ENCODE measurements at places on chromosomes 16 and 17.

GRCh38 chr17:77454242-77455095, 313.7 kb downstream of the SEC14L1 start:
- peaks cover 77% of the 10 kb centered on the region for H3K4me1 ChIP-seq
- H3K4me3 ChIP-seq: peak overlapping the region; percentile 48
- H3K27me3 ChIP-seq: no peaks in the 10 kb centered on the region
- peak overlapping the region; percentile 84 for H3K27ac ChIP-seq
- no peaks in the 10 kb centered on the region for H3K36me3 ChIP-seq
- DNase-seq: no peak

GRCh38 chr17:4043862-4044261, 79.6 kb upstream of the ATP2A3 start:
- H3K27ac ChIP-seq: no peak overlapping the region
- H3K36me3 ChIP-seq: peaks cover 31% of the 10 kb centered on the region
- H3K4me1 ChIP-seq: no peaks in the 10 kb centered on the region
- no peak for DNase-seq
- H3K27me3 ChIP-seq: no peaks in the 10 kb centered on the region

GRCh38 chr17:14299280-14300141, 1.4 kb upstream of the HS3ST3B1 start:
- peak overlapping the region; percentile 86 for H3K4me3 ChIP-seq
- peak; percentile 51 for DNase-seq
- H3K27ac ChIP-seq: peak overlapping the region; percentile 69
- peaks cover 42% of the 10 kb centered on the region for H3K4me1 ChIP-seq

- H3K27ac ChIP-seq: peak overlapping the region; percentile 59
- H3K36me3 ChIP-seq: no peaks in the 10 kb centered on the region
- peaks cover 2% of the 10 kb centered on the region for H3K27me3 ChIP-seq
- no peak for DNase-seq
- peaks cover 31% of the 10 kb centered on the region for H3K4me1 ChIP-seq
Observed at GRCh38 chr16:66357523-66357928, 9.0 kb upstream of the CDH5 start.

DNA sequence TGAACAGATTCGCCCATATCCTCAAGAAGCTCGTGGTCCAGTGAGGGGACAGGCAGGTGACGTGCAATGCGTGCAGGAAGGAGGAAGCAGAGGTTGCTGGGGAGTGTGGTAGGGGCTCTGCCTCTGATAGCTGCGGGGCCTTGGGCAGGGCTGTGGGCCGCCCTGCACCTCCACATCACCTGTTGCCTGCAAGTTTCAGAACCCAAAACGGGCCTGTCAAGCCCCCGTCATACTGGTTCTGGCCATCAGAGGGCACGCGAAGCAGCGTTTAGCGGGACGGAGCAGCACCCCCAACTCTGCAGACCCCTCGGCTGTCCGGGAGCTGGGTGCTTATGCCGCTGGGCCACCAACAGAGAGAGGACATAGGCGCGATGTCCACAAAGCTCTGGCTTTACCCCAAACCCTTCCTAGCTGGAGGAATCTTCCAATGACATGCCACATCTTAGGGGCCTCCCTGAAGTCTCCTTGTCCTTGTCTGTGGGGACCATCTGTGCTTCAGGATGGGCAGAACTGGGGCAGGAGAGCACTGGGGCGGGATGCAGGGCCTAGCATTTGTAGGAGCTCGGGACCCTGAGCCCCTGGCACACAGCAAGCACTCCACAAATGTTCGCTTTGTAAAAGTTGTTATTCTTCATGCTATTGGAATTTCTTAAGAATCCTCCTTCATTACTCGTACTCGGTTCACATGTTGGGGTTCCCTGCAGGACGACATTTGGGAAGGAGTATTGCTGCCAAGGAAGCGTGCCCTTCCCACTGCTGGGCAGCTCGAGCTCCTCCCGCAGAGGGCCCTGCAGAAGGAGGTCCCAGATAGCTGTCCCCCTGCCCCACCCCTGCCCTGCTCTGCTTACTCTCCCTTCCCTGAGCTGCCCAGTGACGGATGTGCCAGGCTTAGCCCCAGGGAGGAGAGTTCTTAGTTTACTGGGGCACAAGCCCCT, 64.3 kb downstream of the CNGB1 start:
- H3K27me3 ChIP-seq: peaks cover 27% of the 10 kb centered on the region
- H3K36me3 ChIP-seq: no peaks in the 10 kb centered on the region
- H3K4me3 ChIP-seq: no peak overlapping the region
- no peaks in the 10 kb centered on the region for H3K4me1 ChIP-seq
- DNase-seq: no peak

- H3K27ac ChIP-seq: no peak overlapping the region
- H3K4me1 ChIP-seq: peaks cover 18% of the 10 kb centered on the region
- H3K36me3 ChIP-seq: no peaks in the 10 kb centered on the region
- no peaks in the 10 kb centered on the region for H3K27me3 ChIP-seq
- no peak for DNase-seq
Observed at GRCh38 chr16:84324434-84325262, 30.0 kb downstream of the WFDC1 start.

- H3K4me1 ChIP-seq: no peaks in the 10 kb centered on the region
- H3K27ac ChIP-seq: no peak overlapping the region
- H3K4me3 ChIP-seq: no peak overlapping the region
- no peaks in the 10 kb centered on the region for H3K27me3 ChIP-seq
Observed at GRCh38 chr16:67286441-67287235, 7.3 kb downstream of the PLEKHG4 start.

DNA sequence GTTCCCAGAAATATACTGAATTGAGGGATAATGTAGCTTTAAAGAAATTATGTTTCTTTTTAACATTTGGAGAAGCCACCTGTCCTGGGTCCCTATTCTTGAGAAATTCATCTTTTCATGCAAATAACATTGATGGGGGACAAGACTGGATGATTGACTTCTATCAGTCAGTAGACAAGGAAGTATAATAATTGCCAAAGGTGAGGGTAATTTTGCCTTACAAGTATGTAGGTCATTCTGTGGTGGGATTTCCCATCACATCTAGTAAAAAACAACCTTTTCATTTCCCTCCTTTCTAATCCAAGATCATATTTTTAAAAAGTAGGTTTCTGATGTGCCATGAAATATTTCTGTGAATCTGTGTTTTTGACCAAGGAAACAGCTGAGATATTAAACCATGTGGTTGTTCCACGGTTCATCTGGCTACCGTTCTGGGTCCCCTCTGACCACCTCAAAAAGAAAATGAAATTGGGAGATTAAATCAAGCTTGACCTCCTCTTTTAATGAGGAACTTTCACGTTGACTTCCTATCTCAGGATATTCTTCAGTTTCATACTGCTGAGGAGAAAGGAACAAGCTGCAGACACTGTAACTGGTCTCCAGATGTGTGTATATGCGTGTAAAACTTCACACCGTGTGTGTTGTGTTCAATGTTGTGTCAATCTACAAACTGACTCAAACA, 138.6 kb downstream of the MAP2K6 start:
- H3K27me3 ChIP-seq: no peaks in the 10 kb centered on the region
- no peak for DNase-seq
- no peak overlapping the region for H3K4me3 ChIP-seq
- H3K4me1 ChIP-seq: no peaks in the 10 kb centered on the region

GRCh38 chr16:48596326-48596725, 13.7 kb downstream of the N4BP1 start:
- no peak overlapping the region for H3K27ac ChIP-seq
- H3K27me3 ChIP-seq: no peaks in the 10 kb centered on the region
- DNase-seq: no peak
- H3K36me3 ChIP-seq: peaks cover 55% of the 10 kb centered on the region
- H3K4me3 ChIP-seq: no peak overlapping the region

DNA sequence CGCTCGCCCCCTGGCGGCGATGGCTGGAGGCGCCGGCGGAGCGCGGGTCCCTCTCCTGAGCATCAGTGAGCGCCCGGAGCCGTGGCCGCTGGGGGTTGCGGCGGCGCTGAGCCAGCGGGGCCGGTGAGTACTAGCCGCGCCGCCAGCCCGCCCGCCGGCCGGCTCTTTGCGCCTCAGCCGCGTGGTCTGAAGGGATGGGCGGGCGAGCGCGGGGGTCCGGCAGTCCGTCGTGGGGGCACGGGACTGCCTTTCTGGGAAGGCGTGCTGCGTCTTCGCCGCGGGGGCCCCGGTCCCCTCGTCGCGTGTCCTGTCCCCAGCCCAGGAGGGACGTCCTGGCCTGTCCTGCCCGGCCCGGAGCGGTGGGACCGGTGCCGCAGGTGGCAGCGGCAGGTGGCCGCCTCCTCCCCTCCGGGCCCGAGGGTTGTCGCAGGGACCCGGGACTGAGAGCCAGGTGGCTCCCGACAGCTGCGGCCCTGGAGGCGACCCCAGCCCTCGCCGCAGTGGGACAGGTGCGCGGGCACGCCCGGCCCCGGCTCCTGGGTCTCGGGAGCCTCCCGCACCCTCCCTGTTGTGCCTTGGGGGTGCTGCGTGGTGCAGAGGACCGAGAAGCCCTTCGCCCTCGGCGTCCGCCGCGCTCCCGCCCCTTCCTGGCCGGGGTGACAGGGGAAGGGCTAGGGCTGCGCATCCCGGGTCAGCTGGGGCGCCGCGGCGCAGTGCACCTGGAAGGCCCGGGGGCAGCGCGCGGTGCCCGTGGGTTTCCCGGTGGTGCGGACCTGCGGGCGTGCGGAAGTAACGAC, at the start of gene SPECC1:
Gene SPECC1, plus strand, starts transcription at position 58 of the 797 bp plus-strand sequence. CDS start 87,293 bp downstream, outside the sequence.
- peak within 1 kb of the TSS; percentile 93 for H3K4me3 ChIP-seq
- H3K27me3 ChIP-seq: peaks cover 74% of the 10 kb centered on the region
- no peaks in the 10 kb centered on the region for H3K36me3 ChIP-seq
- H3K27ac ChIP-seq: no peak within 1 kb of the TSS
- peak; percentile 74 for DNase-seq

DNA sequence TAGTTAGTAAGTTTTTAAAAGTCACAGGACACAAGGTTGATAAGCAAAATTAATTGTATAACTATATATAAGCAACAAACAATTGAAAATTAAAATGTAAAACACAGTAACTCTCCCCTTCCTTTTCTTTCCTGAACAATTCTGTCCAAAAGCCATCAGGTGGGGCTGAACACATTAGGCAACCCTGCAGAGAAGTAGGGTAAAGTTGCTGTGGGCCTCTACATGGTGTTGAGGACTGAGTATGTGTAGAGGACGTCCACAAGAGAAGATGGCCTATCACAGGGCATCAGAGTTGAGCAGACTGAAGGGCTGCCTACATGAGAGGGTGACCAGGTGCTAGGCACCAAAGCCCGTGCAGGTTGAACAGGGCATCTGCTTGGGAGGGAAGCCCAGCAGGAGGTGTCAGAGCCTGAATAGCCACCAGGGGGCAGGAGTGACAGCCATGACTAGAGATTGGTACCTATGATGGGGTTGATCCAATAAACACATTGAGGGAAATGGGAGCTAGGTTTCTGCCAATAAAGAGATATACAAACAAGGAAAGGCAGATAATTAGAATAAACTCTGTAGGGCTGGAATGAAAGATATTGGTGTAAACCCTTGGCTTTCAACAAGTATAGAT, 415.1 kb downstream of the NPIPA8 start:
- H3K4me3 ChIP-seq: no peak overlapping the region
- H3K4me1 ChIP-seq: no peaks in the 10 kb centered on the region

- peak overlapping the region; percentile 80 for H3K27ac ChIP-seq
- H3K27me3 ChIP-seq: no peaks in the 10 kb centered on the region
- peaks cover 22% of the 10 kb centered on the region for H3K4me1 ChIP-seq
- H3K36me3 ChIP-seq: no peaks in the 10 kb centered on the region
Observed at GRCh38 chr17:62648251-62648955, 20.9 kb downstream of the MRC2 start.

- DNase-seq: no peak
- no peak overlapping the region for H3K4me3 ChIP-seq
- peaks cover 11% of the 10 kb centered on the region for H3K27me3 ChIP-seq
- H3K36me3 ChIP-seq: no peaks in the 10 kb centered on the region
- H3K27ac ChIP-seq: no peak overlapping the region
- H3K4me1 ChIP-seq: peaks cover 4% of the 10 kb centered on the region
Observed at GRCh38 chr17:66636111-66636510, 198.8 kb upstream of the CACNG5 start.

GRCh38 chr17:41547921-41548843, 20.1 kb upstream of the KRT19 start:
- no peak for DNase-seq
- no peak overlapping the region for H3K4me3 ChIP-seq
- no peaks in the 10 kb centered on the region for H3K27me3 ChIP-seq

DNA sequence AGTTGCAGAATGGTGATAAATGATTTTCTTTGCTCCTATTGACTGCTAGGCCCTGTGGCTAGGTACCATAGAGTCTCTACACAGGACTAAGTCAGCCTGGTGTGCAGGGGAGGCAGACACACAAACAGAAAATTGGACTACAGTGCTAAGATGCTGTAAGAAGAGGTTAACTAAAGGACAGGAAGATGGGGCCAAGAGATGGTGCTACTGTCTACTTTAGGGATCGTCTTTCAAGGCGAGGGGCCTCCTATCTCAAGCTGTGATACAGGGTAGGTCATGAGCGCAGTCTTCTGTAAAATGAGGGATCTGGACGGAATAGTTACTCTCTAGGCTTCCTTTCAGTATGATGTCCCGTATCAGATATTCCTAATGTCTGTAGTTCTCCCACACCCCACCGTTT, 817 bp downstream of the NME1 start:
- H3K4me1 ChIP-seq: peaks cover 4% of the 10 kb centered on the region
- H3K36me3 ChIP-seq: peaks cover 18% of the 10 kb centered on the region
- DNase-seq: no peak

DNA sequence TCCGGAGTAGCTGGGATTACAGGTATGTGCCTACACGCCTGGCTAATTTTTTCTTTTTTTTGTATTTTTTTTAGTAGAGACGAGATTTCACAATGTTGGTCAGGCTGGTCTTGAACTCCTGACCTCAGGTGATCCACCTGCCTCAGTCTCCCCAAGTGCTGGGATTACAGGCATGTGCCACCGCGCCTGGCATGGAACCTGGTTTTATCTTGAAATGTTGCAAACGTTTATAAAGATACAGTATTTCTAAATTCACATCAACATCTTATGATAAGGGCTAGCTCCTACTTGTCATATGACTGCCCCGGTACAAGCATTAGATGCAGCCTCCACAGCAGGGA, 1.5 kb upstream of the IST1 start:
- H3K27me3 ChIP-seq: no peaks in the 10 kb centered on the region
- no peak for DNase-seq
- no peaks in the 10 kb centered on the region for H3K36me3 ChIP-seq
- peak overlapping the region; percentile 96 for H3K4me3 ChIP-seq
- H3K27ac ChIP-seq: peak overlapping the region; percentile 99
- H3K4me1 ChIP-seq: peaks cover 14% of the 10 kb centered on the region

GRCh38 chr17:5099271-5099670, 12.4 kb downstream of the ZNF232 start:
- H3K27me3 ChIP-seq: peaks cover 13% of the 10 kb centered on the region
- DNase-seq: no peak
- no peak overlapping the region for H3K27ac ChIP-seq
- H3K36me3 ChIP-seq: peaks cover 5% of the 10 kb centered on the region

- H3K27me3 ChIP-seq: no peaks in the 10 kb centered on the region
- peak overlapping the region; percentile 100 for H3K27ac ChIP-seq
- no peak for DNase-seq
Observed at GRCh38 chr17:58005031-58005727, 1.9 kb downstream of the SRSF1 start.

- H3K4me3 ChIP-seq: no peak overlapping the region
- H3K4me1 ChIP-seq: peaks cover under 1% of the 10 kb centered on the region
- peaks cover 68% of the 10 kb centered on the region for H3K27me3 ChIP-seq
- H3K36me3 ChIP-seq: no peaks in the 10 kb centered on the region
Observed at GRCh38 chr17:73792994-73793393, 148.7 kb upstream of the SDK2 start.
